ENCODE measurements at places on chromosomes 5 and 9. TPM values are rescaled to one million over a fixed set of nuclear protein-coding genes. Genes with fewer than 3 reads are reported as not detected.

Gene CCL28
- 6.2 TPM for total RNA-seq

Gene CREBRF
- 2.8 TPM for total RNA-seq

DNA sequence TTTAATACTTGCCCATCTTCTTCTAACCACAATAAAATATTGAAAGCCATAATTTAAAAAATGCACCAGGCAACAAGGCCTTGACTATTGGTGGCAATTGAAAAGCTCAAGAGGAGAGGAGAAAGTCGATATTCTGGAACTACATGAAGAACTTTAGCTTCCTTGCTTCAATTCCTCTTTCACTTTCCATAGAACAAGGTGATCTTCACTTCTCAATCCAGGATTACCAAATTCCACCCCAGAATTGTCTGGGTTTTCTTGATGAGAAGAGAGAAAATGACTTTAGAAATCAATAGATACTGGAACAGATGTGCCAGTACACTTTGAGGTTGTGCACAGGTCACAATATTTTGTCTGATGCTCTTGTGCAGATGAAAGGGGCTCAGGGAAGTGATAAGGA, 52.2 kb downstream of the PTCD2 start:
- DNase-seq, result no peak

GRCh38 chr5:14147210-14147609, 4.1 kb downstream of the TRIO start:
- no peak for DNase-seq

DNA sequence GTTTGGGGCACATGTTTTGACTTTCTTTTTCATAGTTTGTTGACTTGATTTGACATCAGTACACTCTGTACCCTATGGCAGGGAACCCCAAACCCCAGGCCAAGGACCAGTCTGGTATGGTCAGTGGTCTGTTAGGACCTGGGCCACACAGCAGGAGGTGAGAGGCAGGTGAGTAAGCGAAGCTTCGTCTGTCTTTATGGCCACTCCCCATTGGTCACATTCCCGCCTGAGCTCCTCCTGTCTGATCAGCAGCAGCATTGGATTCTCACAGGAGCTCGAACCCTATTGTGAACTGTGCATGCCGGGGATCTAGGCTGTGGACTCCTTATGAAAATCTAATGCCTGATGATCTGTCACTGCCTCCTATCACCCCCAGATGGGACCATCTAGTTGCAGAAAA, 88.0 kb downstream of the TENT4A start:
- DNase-seq, result no peak

DNA sequence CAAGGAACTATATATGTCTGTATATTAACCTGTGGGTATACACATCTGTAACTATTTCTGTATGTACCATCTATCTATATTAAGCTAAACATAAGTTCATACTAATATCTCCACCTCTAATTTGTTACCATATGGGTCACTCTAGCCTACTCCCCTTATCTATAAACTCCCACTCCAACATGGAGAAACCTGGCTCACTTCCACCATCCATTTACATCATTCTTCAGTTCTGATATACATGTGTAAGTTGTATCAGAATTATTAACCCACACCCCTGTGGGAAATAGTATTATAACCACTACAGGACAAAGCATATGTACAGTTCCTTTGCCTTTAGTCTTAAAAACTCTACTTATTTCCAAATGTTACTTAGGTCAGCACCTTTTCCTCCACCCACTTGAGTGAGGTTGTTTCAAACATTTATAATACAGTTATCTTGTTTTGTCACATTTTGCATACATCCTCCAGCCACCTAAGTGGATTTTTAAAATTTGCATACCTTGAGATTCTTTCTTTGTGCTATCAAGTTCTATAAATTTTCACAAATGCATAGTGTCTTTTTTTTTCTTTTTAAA, 10.6 kb downstream of the NDFIP1 start:
- DNase-seq, result no peak
